ENCODE measurements at places on chromosomes 6 and 20. TPM values are rescaled to one million over a fixed set of nuclear protein-coding genes. Genes with fewer than 3 reads are reported as not detected.

Gene DZANK1
- 1.3 TPM for polyA plus RNA-seq

Gene SPAG4
- 3.2 TPM for polyA plus RNA-seq

Gene SRSF12
- polyA plus RNA-seq: 0.29 TPM

Gene SHLD1
- polyA plus RNA-seq: 4.6 TPM

Gene KCNB1
- 4.2 TPM for polyA plus RNA-seq

Gene GJA1
- polyA plus RNA-seq: 35.4 TPM

Gene OOEP
- 0.27 TPM for polyA plus RNA-seq

Gene TRIM39
- polyA plus RNA-seq: 9.5 TPM
